ENCODE measurements at places on chromosomes 2 and 18.
A peak's percentile ranks its signal among the peaks of the same experiment; 100 is the strongest.

DNA sequence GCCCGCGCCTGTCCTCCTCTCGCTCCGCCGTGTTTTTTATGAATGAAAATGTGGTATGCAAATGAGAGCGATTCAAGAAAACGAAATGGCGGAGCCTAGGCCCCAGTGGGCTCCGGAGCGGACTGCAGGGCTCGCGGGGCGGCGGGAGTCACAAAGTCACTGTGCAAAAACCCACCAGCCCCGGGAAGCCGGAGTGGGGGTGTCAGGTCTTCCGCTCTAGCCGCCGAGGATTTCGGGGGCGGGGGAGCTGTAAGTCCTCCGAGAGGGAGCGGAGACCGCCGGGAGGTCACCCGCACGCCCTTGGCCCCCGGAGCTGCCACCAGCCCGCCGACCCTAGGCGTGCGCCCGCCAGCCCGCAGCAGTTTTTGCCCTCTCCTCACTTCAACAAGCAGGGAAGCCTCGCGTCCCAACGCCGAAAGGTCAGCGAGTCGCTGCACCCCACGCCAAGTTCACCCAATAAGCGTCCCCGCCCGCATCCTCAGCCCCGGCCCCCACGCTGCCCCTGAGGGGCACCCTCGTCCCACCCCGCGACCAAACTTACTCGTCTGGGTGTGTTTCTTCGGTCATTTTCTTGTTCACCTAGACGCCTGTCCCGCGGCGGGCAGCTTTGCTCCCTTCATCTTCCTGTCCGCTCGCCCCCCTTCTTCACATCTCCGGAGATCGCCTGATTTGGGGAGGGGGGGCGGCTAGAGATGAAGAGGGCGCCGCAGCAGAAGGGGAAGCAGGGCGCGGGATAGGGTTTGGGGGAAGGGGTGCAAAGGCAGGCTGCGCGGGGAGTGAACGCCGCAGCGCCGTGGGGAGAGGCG lies 775 bp downstream of the SPRED2 start:
- peak; percentile 65 for DNase-seq

DNA sequence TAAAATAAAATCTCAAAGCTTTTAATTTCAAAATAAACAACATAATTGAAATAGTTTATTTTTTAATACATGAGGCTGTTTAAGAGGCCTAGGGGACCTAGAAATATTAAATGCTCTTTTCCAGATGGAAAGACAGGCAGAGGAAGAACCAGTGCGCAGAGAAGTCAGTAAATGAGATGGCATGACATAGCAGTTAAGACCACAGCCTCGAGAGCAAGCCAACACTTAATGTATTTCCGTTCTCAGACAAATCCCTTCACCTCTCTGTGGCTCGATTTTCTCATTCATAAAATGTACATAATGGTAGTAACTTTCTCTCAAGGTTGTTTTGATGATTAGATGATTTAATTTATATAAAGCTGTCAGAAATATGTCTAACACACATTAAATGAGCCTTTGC lies 405.1 kb upstream of the CWC22 start:
- no peak for DNase-seq

GRCh38 chr2:98459496-98460175 lies 15.0 kb downstream of the INPP4A start:
- DNase-seq: no peak

- no peak for DNase-seq
Observed at GRCh38 chr2:218961651-218962570, 2.4 kb downstream of the CDK5R2 start.

- no peak for DNase-seq
Observed at GRCh38 chr2:107669335-107669734, 157.4 kb upstream of the RGPD4 start.

Data from lower lobe of right lung (tissue), 2 donors.